Right renal pelvis (tissue), 4 donors: ENCODE measurements at places on chromosomes 3 and 15. TPM values are rescaled to one million over a fixed set of nuclear protein-coding genes. Genes with fewer than 3 reads are reported as not detected.

DNA sequence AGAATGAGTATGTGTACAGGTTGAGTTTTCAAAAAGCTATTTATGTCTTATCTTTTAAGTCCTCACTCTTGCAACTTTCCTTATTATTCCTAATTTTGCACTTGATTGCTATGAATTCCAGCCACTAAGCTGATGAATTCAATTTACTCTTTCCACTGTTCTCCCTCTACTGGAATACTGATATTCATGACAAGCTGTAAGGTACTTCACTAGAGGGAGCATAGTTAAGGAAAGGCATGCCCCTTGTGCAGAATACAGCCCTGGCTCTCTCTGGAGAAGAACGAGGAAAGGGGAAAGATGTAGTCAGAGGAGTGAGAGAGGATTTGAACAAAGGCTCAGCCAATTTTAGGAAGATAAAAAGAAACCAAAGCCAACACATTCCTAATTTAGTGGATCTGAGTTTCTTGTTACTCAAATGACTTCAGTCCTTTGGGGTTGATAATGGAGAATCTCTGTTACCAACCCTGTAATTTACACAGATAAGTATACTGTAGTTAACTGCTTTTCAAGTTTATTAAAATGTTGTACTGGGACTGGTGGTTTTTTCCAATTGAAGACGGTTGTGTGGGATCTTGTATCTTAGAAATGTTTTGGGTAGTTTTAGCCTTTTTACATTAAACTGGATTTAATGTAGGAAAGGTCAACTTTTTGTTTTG is 4.0 kb downstream of the SCAANT1 start:
- DNase-seq, result no peak

- DNase-seq, result no peak
These were observed 82.8 kb downstream of the RORA start for GRCh38 chr15:61146091-61146930.

- no peak for DNase-seq
These were observed 32.2 kb downstream of the ARMC8 start for GRCh38 chr3:138219255-138219654.

DNA sequence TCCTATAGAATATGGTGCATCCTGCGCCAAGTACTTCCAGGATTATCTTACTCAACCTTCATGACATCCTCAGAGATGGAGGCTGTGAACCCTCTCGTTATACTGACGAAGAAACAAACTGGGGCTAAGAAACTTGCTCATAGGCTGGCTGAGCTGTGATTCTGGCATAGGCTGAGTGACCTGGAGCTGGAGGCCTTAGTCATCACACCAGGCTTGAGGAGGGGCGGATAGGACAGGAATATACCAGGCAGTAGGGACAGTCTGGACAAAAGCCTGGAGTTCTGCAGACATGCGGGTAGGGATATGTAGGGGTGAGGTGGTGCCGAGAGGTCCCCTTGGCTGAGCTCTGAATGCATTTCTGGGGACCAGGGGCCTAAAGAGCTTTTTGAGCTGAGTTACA is 18.1 kb downstream of the HEMK1 start:
- DNase-seq, result no peak

GRCh38 chr3:129016720-129017483 is 15.8 kb downstream of the EFCC1 start:
- no peak for DNase-seq

DNA sequence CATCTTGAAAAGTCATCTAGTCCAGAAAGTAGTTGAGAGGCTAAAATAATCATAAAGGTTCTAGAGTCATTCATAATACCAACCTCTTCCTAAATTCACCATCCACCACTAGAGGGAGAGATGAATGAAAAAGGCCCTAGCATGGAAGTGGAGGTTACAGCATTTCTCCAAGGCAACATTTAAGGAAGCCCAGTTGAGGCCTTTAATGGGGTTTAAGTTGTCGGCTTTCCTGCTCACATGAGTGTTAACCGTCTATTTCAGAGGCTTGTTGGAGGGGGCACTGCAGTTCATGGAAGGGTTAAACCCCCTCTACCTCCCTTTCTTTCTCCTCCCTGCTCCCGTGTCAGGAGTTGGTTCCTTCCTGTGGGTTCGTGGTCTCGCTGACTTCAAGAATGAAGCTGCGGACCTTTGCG is 3.8 kb upstream of the SLCO3A1 start:
- no peak for DNase-seq

GRCh38 chr3:127535901-127536829 is 54.4 kb downstream of the TPRA1 start:
- DNase-seq, result no peak

Gene GATM
- 283 TPM for polyA plus RNA-seq

Gene SLC27A2
- polyA plus RNA-seq, result 53.6 TPM

Gene MESP2
- 0.53 TPM for polyA plus RNA-seq
